ENCODE measurements at places on chromosomes 2 and 18. TPM values are rescaled to one million over a fixed set of nuclear protein-coding genes. Genes with fewer than 3 reads are reported as not detected.
A peak's percentile ranks its signal among the peaks of the same experiment; 100 is the strongest.

Gene TBR1
- 0.97 TPM for total RNA-seq

Gene BMP10
- total RNA-seq, result not detected

Gene DYNAP
- total RNA-seq, result not detected

Gene SERPINB3
- not detected for total RNA-seq

Gene ERFE
- total RNA-seq, result 0.86 TPM

GRCh38 chr18:627231-627630 lies 30.2 kb upstream of the TYMS start:
- H3K4me1 ChIP-seq, result no peaks in the 10 kb centered on the region
- no peak overlapping the region for H3K27ac ChIP-seq
- DNase-seq, result peak; percentile 48
- no peaks in the 10 kb centered on the region for H3K27me3 ChIP-seq

- H3K27me3 ChIP-seq, result no peaks in the 10 kb centered on the region
- H3K4me1 ChIP-seq, result no peaks in the 10 kb centered on the region
- no peak for DNase-seq
- no peaks in the 10 kb centered on the region for H3K36me3 ChIP-seq
- H3K4me3 ChIP-seq, result no peak overlapping the region
Measured at GRCh38 chr2:3008561-3008960, 369.1 kb downstream of the EIPR1 start.

DNA sequence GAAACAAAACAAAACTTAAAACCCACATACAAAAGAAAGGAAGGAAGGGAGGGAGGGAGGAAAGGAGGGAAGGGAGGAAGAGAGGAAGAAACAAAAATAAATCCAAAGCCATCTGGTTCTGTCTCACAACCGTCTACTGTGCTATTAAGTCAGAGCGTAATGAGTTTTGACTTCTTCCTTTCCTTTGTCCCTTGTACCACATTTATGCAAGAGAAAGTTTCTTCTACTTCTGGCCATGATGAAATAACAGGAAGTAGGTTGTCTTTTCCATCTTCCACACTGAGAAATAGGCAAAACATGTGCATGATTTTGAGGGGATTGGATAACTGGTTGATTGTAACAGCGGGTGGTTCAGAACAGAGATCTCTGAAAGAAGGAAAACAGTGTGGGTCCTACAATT lies 121.4 kb downstream of the CTAGE1 start:
- no peak overlapping the region for H3K4me3 ChIP-seq
- H3K27me3 ChIP-seq, result no peaks in the 10 kb centered on the region
- DNase-seq, result no peak
- H3K4me1 ChIP-seq, result peaks cover 15% of the 10 kb centered on the region
- H3K36me3 ChIP-seq, result no peaks in the 10 kb centered on the region

- H3K27ac ChIP-seq, result no peak overlapping the region
- H3K36me3 ChIP-seq, result no peaks in the 10 kb centered on the region
- H3K4me1 ChIP-seq, result no peaks in the 10 kb centered on the region
- no peak for DNase-seq
- no peak overlapping the region for H3K4me3 ChIP-seq
Measured at GRCh38 chr2:72607189-72607588, 218.6 kb downstream of the EXOC6B start.

- peak; percentile 39 for DNase-seq
- H3K27me3 ChIP-seq, result no peaks in the 10 kb centered on the region
- H3K4me1 ChIP-seq, result no peaks in the 10 kb centered on the region
Measured at GRCh38 chr2:25341011-25341727, 556 bp downstream of the DNMT3A start.

All from GM23248 (cell line).